ENCODE measurements at places on chromosomes 2 and 18.

GRCh38 chr2:6948677-6949351 is 31.6 kb downstream of the RNF144A start:
- DNase-seq, result peak; percentile 24

DNA sequence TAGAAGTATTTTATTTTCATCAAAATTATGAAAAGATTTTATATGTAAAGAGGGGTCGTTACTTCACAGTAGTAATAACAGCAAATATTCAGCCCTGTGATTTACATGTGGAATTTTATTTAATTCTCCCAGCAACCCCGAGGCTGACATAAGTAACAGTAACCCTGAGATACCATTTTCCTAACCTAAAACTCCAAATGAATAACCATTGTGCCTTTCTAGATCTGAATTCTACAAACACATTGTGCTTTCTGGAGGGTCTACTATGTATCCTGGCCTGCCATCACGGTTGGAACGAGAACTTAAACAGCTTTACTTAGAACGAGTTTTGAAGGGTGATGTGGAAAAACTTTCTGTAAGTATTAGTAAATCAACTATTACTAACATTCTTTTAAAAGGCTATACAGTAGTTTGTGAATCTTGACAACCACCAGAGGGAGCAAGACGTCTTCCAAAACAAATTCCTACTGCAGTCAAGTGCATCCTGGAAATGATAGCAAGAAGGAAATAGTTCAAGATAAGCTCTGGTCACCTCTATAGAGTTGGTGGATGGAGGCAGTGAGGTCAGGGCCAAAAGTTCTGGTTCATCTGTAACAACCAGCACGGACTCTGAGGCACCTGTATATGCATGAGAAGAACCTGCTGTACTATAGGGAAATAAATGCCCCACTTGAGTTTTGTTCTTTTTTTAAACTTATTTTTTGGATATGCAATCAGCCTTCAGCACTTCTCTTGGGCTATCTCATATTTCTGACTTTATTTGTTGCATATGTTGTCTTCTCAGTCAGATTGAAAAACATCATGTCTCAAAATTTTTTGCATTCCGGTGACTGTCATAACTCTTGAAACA is 37.4 kb downstream of the ACTR2 start:
- DNase-seq, result peak; percentile 82

- no peak for DNase-seq
These were observed 21.8 kb downstream of the SNED1 start for GRCh38 chr2:241020201-241020600.

GRCh38 chr18:11520536-11520935 is 88.9 kb upstream of the SLC35G4 start:
- no peak for DNase-seq

DNA sequence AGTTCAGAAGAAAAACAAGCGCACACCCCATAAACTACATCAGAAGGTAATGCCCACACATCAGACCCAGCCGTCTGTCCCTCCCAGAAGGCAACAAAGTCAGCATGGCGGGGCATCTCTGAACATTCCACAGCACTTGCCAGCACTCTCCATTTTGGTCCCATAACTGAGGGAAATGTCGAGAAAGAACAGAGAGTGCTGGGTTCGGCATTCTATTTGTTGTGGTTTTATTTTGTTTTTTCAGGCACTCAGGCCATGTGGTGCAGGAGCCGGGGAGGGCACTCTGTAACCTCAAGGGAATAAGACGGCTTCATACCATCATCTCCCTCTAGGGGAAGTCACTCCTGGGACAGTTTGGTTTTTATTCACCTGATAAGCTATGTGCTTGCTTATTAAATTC is 156.0 kb downstream of the SEPTIN10 start:
- no peak for DNase-seq

GRCh38 chr2:108325756-108326155 is 37.1 kb downstream of the SULT1C2 start:
- DNase-seq, result peak; percentile 56

- no peak for DNase-seq
These were observed 397.3 kb downstream of the ARHGAP15 start for GRCh38 chr2:143526498-143526897.

DNA sequence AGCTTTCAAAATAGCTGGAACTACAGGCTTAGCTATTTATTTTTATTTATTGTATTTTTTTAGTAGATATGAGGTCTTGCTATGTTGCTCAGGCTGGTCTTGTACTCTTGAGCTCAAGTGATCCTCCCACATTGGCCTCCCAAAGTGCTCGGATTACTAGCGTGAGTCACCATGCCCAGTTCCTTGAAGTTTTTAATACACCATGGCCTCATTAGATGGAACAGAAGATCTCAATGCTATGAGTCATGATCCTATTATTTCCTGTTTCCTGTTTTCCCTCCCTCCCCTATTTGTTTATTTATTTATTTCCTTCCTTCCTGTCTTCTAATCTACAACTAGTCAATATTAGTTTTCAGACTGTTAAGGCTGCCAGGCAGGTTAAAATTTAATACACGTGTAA is 309.0 kb downstream of the CMPK2 start:
- peak; percentile 14 for DNase-seq

- DNase-seq, result no peak
These were observed 125.0 kb upstream of the ARHGAP28 start for GRCh38 chr18:6604573-6604941.

DNA sequence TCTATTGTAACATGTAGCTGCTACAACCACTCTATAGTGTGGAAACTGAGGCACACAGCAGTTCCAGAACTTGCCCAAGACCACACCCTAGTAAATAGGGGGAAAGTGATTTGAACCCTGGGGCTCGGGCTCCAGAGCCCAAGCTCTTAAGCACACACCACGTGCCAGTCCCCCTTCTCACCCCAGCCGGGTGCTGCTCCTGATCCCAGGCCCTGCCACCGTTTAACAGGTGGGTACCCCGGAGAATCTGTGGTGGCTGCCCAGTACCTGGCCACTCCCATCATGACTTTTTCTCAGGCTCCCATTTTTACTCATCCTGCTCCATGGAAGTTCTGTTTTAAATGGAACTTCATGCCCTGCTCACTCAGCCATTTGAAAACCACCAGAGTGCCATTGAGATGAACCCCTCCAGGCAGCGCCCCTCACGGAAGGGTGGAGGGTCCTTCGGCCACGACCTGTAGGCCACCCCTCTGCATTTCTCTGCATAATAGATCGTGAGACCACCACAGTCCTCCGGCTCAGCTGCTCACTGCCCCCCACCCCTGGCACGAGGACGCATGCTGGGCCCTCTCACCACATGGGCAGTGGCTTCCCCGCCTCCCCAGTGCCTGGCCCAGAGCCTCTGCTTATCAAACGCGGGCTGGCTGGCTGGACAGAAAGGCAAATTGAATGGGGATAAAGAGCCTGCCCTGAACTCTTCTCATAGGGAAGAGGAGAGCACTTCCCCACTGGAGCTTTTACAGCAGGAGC is 42.1 kb downstream of the TMEM37 start:
- no peak for DNase-seq

GRCh38 chr2:150167711-150168110 is 319.8 kb downstream of the RND3 start:
- peak; percentile 75 for DNase-seq

GRCh38 chr2:32738939-32739338 is 111.1 kb downstream of the TTC27 start:
- DNase-seq, result peak; percentile 33

DNA sequence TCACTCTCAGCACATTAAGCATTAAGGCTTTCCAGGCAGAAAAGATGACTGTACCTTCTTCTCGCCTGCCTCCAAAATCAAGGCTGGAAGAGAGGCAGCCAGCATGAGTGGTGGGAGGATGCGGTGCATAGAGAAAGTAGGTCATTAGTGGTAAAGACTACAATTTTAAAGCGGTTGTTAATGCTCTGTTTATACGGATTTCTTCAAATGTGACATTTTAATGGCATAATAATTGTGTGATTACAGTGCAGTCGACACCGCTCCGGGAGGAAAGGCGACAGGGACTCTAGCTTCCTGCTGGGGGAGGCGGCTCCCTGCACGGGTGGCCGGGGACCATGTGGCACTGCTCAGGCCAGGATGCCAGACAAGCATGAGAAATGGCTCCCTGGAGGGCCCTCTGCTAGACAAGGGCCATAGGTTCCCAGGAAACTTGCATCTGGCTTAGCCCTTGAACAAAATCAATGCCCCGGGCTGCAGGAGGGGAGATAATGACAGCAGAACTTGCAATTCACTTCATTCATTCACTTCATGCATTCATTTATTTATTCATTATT is 129.6 kb downstream of the GALNT14 start:
- peak; percentile 21 for DNase-seq

GRCh38 chr2:86243272-86243671 is 44.0 kb downstream of the MRPL35 start:
- DNase-seq, result no peak

- no peak for DNase-seq
These were observed 2.1 kb downstream of the CERS6 start for GRCh38 chr2:168458139-168458538.

GRCh38 chr2:173288561-173288960 is 66.1 kb upstream of the CDCA7 start:
- DNase-seq, result peak; percentile 82

DNA sequence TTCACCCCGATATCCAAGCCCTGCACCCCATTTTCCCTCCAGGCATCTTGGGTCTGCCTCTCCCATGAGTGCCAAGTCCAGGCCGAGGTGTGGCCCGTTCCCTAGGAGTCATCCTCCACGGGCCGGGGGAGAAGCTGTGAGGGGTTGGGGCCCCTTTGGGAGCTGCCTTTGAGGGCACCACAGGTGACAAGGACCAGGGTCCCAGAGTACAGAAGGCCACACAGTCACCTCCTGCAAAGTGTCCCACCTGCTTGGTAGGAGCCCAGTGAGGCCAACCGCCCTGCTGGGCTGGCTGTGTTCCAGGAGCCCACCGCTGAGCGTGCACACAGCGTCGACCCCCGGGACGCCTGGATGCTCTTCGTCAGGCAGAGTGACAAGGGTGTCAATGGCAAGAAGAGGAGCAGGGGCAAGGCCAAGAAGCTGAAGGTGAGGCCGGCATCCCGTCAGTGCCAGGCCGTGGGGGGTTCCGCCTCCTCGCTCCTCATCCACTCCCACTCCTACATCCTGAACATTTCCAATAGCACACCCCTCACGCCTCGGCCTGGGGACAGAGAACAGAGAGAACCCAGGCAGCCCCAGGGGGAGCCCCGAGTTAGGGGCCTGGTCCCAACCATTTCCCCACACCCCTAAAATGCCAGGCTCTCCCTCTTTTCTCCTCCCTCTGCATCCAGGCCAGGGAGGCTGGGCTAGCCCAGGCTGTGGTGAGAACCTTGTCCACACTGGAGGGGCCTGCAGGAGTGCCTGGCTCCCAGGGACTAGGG is 2.7 kb downstream of the ERFE start:
- no peak for DNase-seq

DNA sequence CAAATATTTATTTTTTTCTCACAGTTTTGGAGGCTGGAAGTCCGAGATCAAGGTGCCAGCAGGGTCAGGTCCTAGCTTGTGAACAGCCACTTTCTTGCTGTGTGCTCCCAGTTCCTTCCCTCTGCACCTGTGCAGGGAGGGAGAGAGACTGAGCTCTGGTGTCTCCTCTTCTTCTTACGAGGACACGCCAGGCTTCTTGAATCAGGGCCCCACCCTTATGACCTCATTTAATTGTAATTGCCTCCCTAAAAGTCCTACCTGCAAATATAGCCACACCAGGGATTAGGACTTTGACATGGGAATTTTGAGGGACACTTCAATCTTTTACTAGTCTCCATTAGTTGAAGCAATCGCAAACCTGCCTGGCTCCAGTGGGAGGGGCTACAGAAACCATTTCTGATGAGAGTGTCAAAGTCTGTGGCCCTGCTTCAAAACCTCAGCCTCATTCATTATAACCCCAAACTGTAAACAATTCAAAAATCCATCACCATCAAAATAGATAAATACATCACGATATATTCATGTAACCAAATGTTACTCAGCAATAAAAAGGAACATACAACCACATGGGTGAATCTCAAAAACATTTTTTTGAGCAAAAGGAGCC is 18.2 kb upstream of the SEH1L start:
- no peak for DNase-seq

- DNase-seq, result no peak
These were observed 246.6 kb upstream of the NCKAP5 start for GRCh38 chr2:133814890-133815289.

DNA sequence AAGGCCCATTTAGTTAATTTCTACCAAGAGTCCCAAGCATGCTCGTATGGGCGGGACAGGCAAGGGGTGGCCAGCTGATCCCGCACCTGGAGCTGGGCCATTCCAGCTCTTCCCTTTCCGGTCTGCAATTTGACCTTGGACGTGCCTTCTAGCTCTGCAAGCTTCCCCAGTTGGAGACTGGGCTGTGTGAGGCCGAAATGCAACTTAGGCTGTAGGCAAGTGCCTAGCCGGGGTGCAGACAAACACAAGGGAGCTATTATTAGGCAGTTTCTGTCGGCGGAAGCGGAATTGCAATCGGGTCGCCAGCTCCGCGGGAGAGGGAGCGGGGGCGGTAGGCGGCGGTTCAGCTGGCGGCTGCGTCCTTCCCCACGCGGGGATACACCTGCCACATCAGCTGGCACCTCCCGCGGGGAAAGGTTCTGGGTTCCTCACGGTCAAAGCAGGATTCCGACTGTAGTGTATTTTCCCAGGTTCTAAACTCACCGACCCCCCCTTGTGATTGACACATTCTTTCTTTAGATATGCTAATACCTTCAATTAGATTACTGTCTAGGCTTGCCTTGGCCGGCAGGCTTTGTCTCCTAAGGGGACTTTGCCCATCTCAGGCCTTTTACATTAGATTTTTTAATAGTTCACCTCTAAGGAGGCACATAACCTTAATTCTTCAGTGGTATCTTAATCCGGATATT is 17.1 kb upstream of the ZNF532 start:
- no peak for DNase-seq

DNA sequence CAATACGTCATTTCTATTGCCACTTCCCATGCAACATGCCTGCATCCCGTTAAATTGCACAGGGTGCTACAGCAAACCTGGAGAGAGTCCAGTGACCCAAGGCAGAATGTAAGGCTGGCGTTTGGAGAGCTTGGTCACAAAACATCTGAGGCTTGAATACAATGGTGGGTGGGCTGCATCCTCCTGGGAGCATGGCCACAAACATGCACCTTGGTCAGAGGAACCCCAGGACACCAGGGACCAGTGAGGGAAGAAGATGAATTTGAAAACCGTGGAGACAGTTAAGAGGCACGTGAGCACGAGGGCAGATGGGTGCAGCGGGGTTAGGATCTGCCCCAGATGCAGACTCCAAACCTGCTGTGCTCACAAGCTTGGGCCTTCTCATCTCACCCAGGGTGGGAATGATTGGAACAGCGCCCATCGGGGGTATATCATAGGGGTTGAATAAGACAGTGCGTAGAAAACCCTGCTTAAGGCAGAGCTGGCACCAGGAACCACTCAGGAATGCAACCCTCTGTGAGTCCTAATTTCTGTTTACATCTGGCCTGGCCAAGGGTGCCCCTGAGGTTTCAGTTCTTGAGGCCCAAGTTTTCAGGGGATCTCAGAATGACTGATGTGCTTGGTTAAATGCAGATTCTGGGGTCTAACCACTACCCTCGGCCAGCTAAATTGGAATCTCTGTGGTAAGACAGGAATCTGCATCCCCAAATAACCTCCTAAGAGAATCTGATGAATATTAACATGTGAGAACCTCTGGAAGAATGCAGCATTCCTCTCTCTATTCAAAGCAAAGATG is 97.2 kb downstream of the ARL4C start:
- peak; percentile 25 for DNase-seq

Measured in GM23248 (cell line).